GDM1 (cell line): ENCODE measurements at places on chromosomes 6 and 20.

DNA sequence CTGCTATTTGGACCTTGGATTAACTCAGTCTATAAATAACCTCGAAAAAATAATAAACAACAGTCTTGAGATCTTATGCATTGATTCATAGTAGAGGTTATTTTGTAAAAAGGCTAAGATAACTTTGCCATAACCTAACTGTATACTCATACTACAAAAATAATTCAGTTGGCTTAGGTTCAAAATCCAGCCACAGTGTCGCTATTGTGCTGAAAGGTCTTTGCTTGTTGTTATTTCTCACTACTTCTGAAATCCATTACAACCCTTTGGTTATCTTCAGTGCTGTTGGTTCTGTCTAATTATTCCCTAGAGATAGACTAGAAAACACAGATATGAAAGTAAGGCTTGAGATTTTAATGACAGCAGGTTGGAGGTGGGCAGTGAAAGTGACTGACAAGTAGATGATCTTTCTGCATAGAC, 74.4 kb downstream of the MKKS start:
- no peak for DNase-seq

DNA sequence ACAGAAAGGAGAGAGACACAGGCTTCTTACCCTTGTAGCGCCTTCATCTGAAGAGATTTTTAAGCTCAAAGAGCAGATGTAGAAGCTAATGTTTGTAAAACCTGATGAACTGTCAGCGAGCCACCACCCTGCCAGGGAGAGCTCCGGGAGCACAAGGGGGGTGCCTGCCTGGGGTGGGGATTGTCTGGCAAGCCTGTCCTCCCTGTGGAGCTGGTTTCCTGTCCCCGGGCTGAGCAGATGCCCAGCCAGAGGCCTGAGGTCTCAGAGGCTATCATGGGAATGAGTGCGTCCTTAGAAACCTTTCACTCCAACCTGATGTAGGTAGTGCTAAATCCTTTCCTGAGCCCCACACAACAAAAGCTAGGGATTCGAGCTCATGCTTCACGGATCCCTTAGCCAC, 41.9 kb upstream of the NR2E1 start:
- DNase-seq = no peak

- no peak for DNase-seq
Measured at GRCh38 chr6:168376811-168377483, 57.4 kb upstream of the DACT2 start.

- DNase-seq = no peak
Measured at GRCh38 chr20:13442986-13443385, 195.7 kb downstream of the TASP1 start.

DNA sequence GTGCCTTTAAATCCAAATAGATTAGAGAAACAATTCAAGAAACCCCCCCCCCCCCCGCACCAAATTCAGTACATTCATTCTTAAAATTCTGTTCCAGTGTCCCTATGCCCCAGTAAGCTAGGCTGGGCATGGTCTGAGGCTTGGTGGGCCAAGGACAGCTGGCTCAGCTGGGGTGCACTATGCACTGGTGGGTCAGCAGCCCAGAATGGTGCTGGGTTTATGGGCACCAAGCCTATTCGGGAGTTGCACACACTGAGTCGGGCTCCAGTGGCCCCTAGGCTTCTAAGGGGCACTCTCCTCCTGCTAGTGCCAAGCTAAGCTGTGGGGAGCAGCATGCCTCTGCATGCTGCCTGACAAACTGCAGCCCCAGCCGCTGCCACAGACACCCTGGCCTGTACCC, 20.1 kb upstream of the HLA-B start:
- DNase-seq = no peak

DNA sequence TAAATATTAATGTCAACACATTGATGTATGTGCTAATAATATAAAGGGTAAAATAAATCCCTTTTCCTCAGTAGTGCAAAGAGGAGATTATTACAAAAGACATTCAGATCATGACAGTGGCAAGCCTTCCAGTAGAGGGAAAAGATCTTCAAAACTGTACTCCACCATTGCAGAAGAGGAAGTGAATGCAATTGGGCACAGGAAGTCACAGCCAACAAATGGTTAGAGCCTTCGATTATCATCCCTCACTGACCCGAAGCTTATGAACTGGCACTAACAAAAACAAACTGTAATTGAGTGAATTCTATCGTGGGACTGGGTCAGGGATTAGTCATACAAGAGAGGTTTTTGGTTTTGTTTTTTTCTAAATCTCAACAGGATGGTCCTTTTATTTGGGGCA, 39.3 kb upstream of the SCGN start:
- no peak for DNase-seq

DNA sequence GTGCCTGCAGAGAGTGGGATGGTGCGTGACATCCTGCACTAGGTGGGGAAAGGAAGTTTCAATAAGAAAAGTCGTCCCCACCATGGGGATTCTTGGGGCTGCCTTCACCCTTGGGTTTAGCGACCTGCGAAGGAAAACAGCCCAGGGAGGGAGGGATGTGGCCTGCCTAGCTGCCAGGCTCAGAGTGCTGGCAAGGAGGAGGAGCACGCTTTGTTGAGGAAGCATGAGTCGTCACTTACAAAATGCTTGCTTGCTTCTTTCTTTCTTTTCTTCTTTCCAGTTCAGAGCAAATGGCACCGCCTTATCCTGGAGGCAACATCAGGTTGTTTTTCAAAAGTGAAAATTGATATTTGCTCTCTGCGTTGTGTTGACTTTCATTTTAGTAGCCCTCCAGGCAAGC, 123.2 kb downstream of the TFAP2C start:
- DNase-seq = no peak

DNA sequence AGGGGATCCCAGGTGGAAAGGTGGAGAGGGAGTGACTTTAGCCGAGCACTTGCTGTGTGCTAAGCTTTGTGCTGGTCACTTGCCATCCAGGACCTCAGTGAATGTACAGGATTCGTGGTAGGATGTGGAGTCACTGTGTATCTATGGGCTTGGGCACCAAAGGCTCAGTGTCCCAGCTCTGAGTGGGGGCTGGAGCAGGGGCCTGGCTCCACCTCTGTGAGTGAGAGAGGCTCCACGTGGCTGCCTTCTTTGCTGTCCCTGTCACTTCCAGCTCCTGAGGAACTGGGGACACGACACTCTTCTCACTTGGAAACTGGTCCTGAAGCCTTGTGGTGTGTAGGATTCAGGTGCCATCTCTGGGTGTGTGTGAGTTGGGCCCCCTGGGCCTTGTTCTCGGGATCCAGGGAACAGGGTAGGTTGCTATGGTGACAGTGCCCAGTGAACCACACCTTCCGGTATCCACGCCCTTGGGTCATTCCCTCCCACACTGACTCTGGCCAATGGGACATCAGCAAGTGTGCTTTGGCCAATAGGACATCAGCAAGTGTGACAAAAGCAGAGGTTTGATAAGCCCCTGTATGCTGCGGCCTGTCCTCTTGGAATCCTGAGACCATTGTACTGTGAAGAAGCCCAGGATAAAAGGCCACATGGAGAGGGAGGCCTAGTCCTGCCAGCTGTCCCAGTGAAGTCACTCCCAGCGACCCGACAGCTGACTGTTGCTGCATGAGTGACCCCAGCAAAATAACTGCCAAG, 87.7 kb downstream of the CDH22 start:
- no peak for DNase-seq
